ENCODE measurements at places on chromosomes 12 and 14. TPM values are rescaled to one million over a fixed set of nuclear protein-coding genes. Genes with fewer than 3 reads are reported as not detected.

Gene PDE3A
- total RNA-seq, result not detected

Gene PROX2
- total RNA-seq, result 0.21 TPM

Gene LAG3
- 320 TPM for total RNA-seq

Gene EFCAB11
- total RNA-seq, result 11.3 TPM

Gene OTOGL
- total RNA-seq, result not detected

Gene SLC25A47
- not detected for total RNA-seq

Gene ANAPC5
- 157 TPM for total RNA-seq

Gene KLRK1
- 195 TPM for total RNA-seq

Gene TAS2R31
- 5.2 TPM for total RNA-seq

Gene CLEC4D
- total RNA-seq, result not detected

Gene TNS2
- total RNA-seq, result 0.89 TPM

Gene TEX52
- total RNA-seq, result not detected

Gene ESR2
- 0.15 TPM for total RNA-seq

Gene HIF1A
- total RNA-seq, result 158 TPM

Gene ZNF385A
- total RNA-seq, result 0.91 TPM

Gene KRT71
- not detected for total RNA-seq

Gene ACSM4
- total RNA-seq, result not detected

Gene NRXN3
- total RNA-seq, result not detected

Gene BDKRB1
- total RNA-seq, result not detected

Gene OASL
- total RNA-seq, result 55.3 TPM

Gene CISTR
- total RNA-seq, result not detected

Gene LRP1-AS
- total RNA-seq, result not detected

Gene TAS2R43
- total RNA-seq, result 0.53 TPM

Gene MAP1LC3B2
- 0.54 TPM for total RNA-seq

Gene KRT6C
- not detected for total RNA-seq

Gene ANO4
- not detected for total RNA-seq

Gene NEUROD4
- not detected for total RNA-seq

Gene KRT73
- total RNA-seq, result not detected

Gene RASSF9
- not detected for total RNA-seq

Gene ANGEL1
- total RNA-seq, result 12.9 TPM

Gene FOS
- total RNA-seq, result 6.9 TPM

Gene CMA1
- total RNA-seq, result not detected

Measured in activated CD8-positive, alpha-beta memory T cell treated with anti-CD3 and anti-CD28 coated beads, Interleukin-2, amount 10 ng/mL, durations not matched to agents 7 days and 5 days (primary cell).